Smooth muscle cell of trachea (primary cell): ENCODE measurements at places on chromosomes 7 and 10. TPM values are rescaled to one million over a fixed set of nuclear protein-coding genes. Genes with fewer than 3 reads are reported as not detected.

LANCL2 gene
- total RNA-seq = 18.9 and 30.1 TPM in 2 replicates

DPP6 gene
- not detected in 2 replicates for total RNA-seq

EXOC6 gene
- total RNA-seq = 12.2 and 15.9 TPM in 2 replicates

TCAF2 gene
- 2.6 and 5.2 TPM in 2 replicates for total RNA-seq

IDI2 gene
- total RNA-seq = not detected in 2 replicates

JCAD gene
- total RNA-seq = 2.0 and 8.9 TPM in 2 replicates

PIP gene
- not detected in 2 replicates for total RNA-seq

LRIT1 gene
- total RNA-seq = not detected in 2 replicates

CCL24 gene
- not detected in 2 replicates for total RNA-seq

DGKI gene
- 1.7 and 4.0 TPM in 2 replicates for total RNA-seq

TMEM270 gene
- 0.17 TPM in 1 of 2 replicates, not detected in the other for total RNA-seq

MORN4 gene
- total RNA-seq = 3.3 and 3.5 TPM in 2 replicates

KIF5B gene
- total RNA-seq = 99.1 and 145 TPM in 2 replicates

PSTK gene
- 4.5 and 6.3 TPM in 2 replicates for total RNA-seq

LIPN gene
- not detected in 2 replicates for total RNA-seq

SLC13A4 gene
- total RNA-seq = 0.33 and 1.2 TPM in 2 replicates

C10orf53 gene
- not detected in 2 replicates for total RNA-seq

PRKRIP1 gene
- 16.7 and 19.3 TPM in 2 replicates for total RNA-seq

ADRB1 gene
- total RNA-seq = under 0.01 TPM in 1 of 2 replicates, not detected in the other

TMEM213 gene
- total RNA-seq = not detected in 2 replicates

AASS gene
- total RNA-seq = 30.3 and 36.5 TPM in 2 replicates

ADCYAP1R1 gene
- not detected in 2 replicates for total RNA-seq

SFTPA1 gene
- total RNA-seq = not detected in 2 replicates

CRHR2 gene
- total RNA-seq = not detected in 2 replicates

CALCR gene
- not detected in 2 replicates for total RNA-seq

NRCAM gene
- 0.50 and 1.5 TPM in 2 replicates for total RNA-seq

SLC29A4 gene
- 1.7 and 7.1 TPM in 2 replicates for total RNA-seq

HYAL4 gene
- 0.17 and 0.44 TPM in 2 replicates for total RNA-seq

FAM237B gene
- total RNA-seq = not detected in 2 replicates

AKR1E2 gene
- 10.1 and 17.0 TPM in 2 replicates for total RNA-seq

ACHE gene
- 2.2 TPM in 1 of 2 replicates, not detected in the other for total RNA-seq

CTAGE4 gene
- total RNA-seq = 1.3 and 2.0 TPM in 2 replicates

FOXI2 gene
- not detected in 2 replicates for total RNA-seq

C7orf57 gene
- not detected in 2 replicates for total RNA-seq

IFIT1B gene
- total RNA-seq = not detected in 2 replicates

VPS37D gene
- 6.4 and 12.2 TPM in 2 replicates for total RNA-seq
